Activated CD4-positive, alpha-beta T cell treated with anti-CD3 and anti-CD28 coated beads, Interleukin-2, amount 50 U/mL, for 16 hours (primary cell): ENCODE measurements at places on chromosomes 5 and 9.

DNA sequence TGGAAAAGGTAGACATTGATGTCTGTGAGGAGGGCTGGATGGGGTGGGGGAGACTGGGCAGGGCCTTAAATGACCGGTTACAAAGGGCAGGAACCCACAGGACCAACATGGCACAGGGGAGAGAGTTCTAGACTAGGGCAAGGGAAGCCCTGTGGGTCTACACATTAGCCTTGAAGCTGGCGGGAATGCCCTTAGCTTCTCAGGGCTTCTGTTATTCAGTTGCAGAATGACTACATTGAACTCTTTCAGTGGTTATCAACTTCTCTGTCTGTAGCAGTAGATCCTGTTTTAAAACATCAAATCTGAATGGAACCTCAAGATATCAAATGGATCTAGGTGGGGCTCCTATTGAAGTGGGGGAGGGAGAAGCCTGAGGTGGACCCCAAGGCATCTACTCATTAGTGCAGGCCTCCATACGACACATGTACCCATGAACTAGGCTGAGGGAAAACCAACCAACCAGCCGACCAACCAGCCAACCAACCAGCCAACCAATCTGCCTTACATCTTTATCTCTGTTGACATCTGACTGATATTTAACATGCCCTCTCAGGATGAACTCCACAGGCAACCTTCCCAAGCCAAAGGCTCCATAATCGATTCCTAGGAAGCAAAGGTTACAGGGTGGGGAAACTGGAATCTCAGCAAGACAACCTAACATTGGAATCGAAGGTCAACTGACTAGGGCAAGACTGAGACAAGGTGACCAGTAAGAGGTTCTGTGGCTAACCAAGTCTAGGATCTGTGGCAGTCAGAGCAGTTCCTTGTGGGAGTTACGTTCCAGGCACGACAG is 48.3 kb downstream of the DAP start:
- DNase-seq, result peak; percentile 34

- DNase-seq, result no peak
These were observed 1.1 kb downstream of the PRR7 start for GRCh38 chr5:177447611-177448243.

DNA sequence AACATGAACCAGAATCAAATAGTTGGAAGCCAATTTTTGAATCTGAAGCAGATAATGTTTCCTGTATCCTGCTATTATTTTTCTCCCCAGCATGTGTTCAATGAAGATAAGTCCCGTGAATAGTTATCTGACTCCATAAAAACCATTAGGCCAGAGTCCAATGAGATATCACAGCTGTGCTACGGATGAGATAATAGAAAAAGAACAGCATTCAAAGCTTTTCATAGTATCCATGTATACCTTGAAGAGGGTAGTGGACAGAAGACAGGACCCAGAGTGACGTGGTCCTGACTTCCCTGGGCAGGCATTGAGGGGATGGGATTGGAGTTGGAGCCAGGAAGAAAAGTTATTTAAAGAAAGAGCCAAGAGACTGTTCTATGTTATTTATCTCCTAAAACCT is 50.7 kb upstream of the C6 start:
- no peak for DNase-seq

GRCh38 chr9:134551644-134552348 is 89.8 kb upstream of the COL5A1 start:
- DNase-seq, result no peak

GRCh38 chr9:2723376-2724065 is 6.2 kb downstream of the KCNV2 start:
- no peak for DNase-seq

DNA sequence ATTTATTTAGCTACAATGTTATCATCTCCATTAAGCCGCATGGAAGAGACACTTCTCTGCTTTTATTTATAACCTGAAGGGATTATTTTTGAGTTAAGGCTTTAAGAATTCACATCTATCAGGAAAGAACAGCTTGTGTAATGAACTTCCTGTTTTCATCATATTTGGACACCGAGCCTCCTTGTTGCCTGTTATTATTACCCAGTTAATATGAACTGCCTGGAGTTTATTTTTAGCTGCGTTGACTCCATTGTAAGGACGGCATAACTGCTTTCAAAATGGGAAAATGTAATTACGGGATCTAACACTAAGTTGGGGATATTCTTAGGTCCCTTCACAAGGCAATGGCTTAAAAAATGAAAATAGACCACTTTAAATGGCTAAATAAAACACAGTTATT is 89.0 kb upstream of the NR4A3 start:
- no peak for DNase-seq
